ENCODE measurements at places on chromosomes 11 and 22. TPM values are rescaled to one million over a fixed set of nuclear protein-coding genes. Genes with fewer than 3 reads are reported as not detected.

DNA sequence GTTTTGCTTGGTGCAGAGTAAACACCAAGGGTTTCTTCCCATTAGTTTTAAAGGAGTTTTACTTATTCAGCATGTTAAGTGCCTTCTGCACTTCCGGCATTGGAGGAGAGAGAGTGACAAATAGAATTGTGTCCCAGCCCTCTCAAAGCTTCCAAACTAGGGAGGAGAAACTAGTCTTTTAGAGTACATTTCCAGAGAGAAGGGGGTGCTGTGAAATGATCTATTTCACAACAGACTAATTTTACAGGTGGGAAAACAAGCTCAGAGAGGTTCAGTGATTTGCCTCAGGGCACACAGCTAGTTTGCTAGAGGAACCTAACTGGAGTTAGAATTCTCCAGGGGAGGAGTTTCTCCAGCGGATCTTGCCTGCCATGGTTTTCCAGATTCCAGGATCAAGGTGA is 12.6 kb downstream of the MPST start:
- H3K36me3 ChIP-seq: peaks cover 15% of the 10 kb centered on the region
- DNase-seq: no peak
- peaks cover 9% of the 10 kb centered on the region for H3K4me1 ChIP-seq
- no peak overlapping the region for H3K27ac ChIP-seq
- H3K4me3 ChIP-seq: no peak overlapping the region

DNA sequence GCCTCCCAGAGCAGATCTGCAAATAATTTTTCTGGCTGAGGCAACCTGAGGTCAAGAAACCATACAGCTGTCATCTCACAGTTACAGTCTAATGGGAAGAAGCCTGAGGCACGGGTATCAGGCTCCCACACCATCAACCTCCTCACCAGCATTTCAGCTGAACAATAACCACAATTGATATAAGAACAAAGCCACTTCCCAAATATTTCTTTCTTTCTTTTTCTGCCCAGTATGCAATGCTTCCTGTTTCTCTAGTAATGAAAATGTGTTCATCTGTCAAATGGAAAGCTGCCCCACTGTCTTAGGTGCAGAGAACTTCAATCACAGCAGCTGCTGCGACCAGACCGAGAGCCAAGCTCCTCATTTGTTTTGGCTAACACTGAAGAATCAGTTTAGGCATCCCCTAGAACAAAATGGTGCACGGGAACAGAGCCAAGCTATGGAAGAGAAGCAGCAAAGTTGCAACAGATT is 108.4 kb downstream of the BLID start:
- no peaks in the 10 kb centered on the region for H3K4me1 ChIP-seq
- H3K27me3 ChIP-seq: no peaks in the 10 kb centered on the region
- no peak for DNase-seq
- H3K4me3 ChIP-seq: no peak overlapping the region

Gene FOSL1
- 52.6 TPM for total RNA-seq

GRCh38 chr11:117535201-117535849 is 207.7 kb downstream of the CEP164 start:
- no peak overlapping the region for H3K4me3 ChIP-seq
- no peak for DNase-seq
- no peaks in the 10 kb centered on the region for H3K36me3 ChIP-seq
- no peaks in the 10 kb centered on the region for H3K27me3 ChIP-seq

Gene C22orf31
- total RNA-seq: not detected

DNA sequence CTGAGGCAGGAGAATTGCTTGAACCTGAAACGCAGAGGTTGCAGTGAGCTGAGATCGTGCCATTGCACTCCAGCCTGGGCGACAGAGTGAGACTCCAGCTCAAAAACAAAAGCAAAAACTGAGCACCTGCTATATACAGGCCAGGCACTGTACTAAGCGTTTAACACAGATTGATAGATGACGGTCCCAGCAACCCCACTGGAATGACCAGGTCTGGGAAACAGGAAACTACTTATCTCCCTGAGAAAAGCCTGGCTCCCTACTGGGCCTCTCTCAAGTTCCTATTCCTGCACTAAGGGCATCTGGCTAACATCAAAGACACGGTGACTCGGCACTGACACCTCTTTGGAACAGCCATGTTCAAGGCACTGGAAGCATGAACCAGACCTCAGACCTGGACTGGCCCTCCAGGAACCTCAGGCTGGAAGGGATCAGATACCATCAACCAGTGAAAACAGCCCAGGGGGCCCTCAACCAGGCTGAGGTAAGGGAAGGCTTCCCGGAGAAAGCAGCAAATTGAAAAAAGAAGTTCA is 16.6 kb downstream of the ARAP1 start:
- no peak overlapping the region for H3K4me3 ChIP-seq
- no peaks in the 10 kb centered on the region for H3K27me3 ChIP-seq
- no peaks in the 10 kb centered on the region for H3K36me3 ChIP-seq

DNA sequence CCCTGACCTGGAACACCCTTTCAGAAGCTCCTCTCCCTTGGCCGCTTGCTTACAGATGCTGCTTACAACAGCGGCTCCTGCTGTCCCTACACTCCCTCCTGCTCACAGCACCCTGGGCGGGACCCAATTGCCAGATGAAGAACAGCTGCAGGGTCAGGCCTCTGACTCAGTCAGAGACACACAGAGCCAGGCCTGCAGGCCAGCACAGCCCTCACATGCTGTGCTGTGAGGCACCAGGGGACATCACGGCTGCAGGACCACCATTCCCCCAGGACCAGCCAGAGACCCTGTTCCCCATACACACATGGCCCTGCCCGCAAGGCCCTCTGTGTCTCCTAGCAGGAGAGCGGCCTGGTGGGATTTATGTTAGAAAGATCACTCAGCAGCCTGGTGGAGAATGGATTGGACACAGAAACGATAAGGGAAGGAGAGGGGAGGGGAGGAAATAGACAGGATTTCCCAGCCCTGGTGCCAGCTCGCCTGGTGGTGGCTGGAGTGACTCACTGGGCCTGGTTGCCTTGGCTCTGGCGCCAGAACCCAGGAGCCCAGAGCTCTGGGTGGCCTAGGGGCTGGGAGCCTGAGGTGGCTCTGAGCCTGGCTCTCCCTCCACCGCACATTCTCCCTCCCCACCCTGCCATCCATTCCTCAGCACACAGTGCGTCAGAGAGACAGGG is 6.7 kb downstream of the CAPN5 start:
- DNase-seq: peak; percentile 88
- peaks cover 30% of the 10 kb centered on the region for H3K4me1 ChIP-seq
- H3K27me3 ChIP-seq: no peaks in the 10 kb centered on the region
- no peaks in the 10 kb centered on the region for H3K36me3 ChIP-seq
- peak overlapping the region; percentile 80 for H3K27ac ChIP-seq

GRCh38 chr11:27120211-27120610 is 79.6 kb downstream of the BBOX1 start:
- DNase-seq: no peak
- H3K4me1 ChIP-seq: no peaks in the 10 kb centered on the region
- no peaks in the 10 kb centered on the region for H3K27me3 ChIP-seq
- no peaks in the 10 kb centered on the region for H3K36me3 ChIP-seq

Gene HTR3B
- not detected for total RNA-seq

DNA sequence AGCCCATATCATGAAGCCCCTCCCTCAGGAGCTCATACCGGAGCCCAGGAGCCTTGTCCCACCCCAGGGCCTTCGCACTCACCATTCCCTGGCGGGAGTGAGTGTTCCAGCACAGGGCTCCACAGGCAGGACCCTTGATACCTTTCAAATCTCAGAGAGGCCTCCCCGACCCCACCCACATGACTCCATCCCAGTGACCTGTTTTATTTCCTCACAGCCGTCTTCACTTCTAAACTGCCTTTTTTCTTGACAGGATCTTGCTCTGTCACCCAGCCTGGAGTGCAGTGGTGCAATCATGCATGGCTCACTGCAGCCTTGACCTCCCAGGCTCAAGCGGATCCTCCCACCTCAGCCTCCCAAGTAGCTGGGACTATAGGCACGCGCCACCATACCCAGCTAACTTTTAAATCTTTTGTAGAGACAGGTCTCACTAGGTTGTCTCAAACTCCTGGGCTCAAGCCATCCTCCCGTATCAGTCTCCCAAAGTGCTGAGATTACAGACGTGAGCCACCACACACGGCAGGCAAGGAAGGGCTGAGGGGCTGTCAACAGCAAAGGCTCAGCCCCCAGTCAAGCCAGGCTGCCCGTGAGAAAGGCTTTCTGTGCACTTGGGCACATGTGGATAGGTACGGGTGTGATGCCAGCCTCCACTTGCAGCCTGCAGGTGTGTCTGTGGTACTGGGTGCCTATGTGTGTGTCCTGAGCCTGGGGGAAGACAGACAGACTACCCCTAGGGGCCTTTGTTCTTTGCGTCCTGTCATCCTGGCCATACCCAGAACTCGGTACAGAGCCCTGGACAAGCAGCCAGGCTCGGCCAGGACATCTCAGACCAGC is 9.3 kb downstream of the RPL3 start:
- peaks cover 31% of the 10 kb centered on the region for H3K36me3 ChIP-seq
- peaks cover 30% of the 10 kb centered on the region for H3K4me1 ChIP-seq

GRCh38 chr11:11514246-11514645 is 107.6 kb downstream of the GALNT18 start:
- no peak overlapping the region for H3K27ac ChIP-seq
- DNase-seq: no peak
- no peaks in the 10 kb centered on the region for H3K27me3 ChIP-seq
- H3K36me3 ChIP-seq: no peaks in the 10 kb centered on the region

Gene OR5L2
- not detected for total RNA-seq

Gene C11orf97
- total RNA-seq: not detected

DNA sequence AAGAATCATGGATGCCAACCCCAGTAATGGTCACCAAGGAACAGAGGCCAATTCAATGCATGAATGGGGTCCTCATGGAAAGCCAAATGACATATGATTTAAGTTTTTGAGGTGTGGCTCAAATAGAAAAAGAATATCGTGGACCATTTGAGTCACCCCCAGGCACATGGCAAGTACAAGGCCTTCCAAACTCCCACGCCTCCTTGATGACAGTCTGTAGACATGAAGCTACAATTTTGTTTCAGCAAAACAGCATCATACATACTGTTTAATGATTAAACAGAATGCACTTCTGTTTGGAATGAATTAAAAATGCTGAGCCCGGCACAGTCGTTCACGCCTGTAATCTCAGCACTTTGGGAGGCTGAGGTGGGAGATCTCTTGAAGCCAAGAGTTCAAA is 7.4 kb downstream of the FADD start:
- no peak overlapping the region for H3K4me3 ChIP-seq
- H3K27me3 ChIP-seq: no peaks in the 10 kb centered on the region
- no peak for DNase-seq
- no peak overlapping the region for H3K27ac ChIP-seq
- peaks cover under 1% of the 10 kb centered on the region for H3K4me1 ChIP-seq

- H3K27ac ChIP-seq: no peak overlapping the region
- no peaks in the 10 kb centered on the region for H3K36me3 ChIP-seq
- no peak for DNase-seq
- H3K4me3 ChIP-seq: no peak overlapping the region
These were observed 217.1 kb upstream of the PLET1 start for GRCh38 chr11:112477581-112478317.

DNA sequence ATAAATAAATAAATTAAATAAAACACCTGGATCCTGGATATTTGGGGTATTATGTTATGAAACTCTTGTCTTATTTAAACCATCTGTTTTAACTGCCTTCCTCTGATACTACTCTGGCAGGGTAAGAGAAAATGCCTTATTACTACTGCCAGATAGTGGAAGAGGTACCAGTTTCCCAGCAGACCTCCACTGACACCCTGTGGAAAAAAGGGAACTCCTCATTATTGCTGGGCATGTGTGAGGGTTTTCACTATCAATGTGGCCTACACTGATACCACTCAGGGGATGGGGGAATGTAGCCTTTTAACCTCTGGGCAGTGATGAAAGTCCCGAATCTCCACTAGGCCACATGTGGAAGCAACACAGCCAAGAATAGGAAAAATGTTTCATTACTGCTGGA is 121.0 kb downstream of the LUZP2 start:
- H3K4me1 ChIP-seq: no peaks in the 10 kb centered on the region
- peak; percentile 8 for DNase-seq
- no peaks in the 10 kb centered on the region for H3K27me3 ChIP-seq
- no peaks in the 10 kb centered on the region for H3K36me3 ChIP-seq

Gene TMEM45B
- not detected for total RNA-seq

DNA sequence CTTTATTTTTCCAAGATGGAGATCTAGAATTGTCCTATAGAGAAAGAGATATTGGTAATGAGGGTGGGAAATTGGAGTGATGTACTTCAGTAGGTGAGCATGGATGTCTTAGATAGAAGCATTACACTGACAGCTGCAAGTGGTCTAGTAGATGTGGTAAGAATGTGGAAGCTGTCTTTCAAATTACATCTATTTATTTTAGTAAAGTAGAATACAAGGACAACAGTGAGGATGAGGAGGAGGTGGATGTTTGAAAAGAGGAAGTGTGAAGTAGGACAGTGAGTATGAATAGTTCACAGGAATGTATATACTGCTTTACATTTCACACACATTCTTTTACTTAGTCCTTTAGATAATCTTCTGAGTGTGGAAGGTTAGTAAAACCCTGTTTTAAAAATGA is 64.2 kb downstream of the HIPK3 start:
- H3K27me3 ChIP-seq: no peaks in the 10 kb centered on the region
- no peaks in the 10 kb centered on the region for H3K36me3 ChIP-seq
- no peak overlapping the region for H3K27ac ChIP-seq
- H3K4me1 ChIP-seq: peaks cover 4% of the 10 kb centered on the region
- no peak overlapping the region for H3K4me3 ChIP-seq
- no peak for DNase-seq

GRCh38 chr11:40514124-40514523 is 945.3 kb downstream of the LRRC4C start:
- DNase-seq: no peak
- H3K4me1 ChIP-seq: no peaks in the 10 kb centered on the region
- no peak overlapping the region for H3K27ac ChIP-seq
- no peaks in the 10 kb centered on the region for H3K27me3 ChIP-seq

GRCh38 chr22:50622723-50623327 is 5.1 kb downstream of the ARSA start:
- no peaks in the 10 kb centered on the region for H3K27me3 ChIP-seq
- DNase-seq: no peak
- H3K4me3 ChIP-seq: no peak overlapping the region
- no peaks in the 10 kb centered on the region for H3K36me3 ChIP-seq

DNA sequence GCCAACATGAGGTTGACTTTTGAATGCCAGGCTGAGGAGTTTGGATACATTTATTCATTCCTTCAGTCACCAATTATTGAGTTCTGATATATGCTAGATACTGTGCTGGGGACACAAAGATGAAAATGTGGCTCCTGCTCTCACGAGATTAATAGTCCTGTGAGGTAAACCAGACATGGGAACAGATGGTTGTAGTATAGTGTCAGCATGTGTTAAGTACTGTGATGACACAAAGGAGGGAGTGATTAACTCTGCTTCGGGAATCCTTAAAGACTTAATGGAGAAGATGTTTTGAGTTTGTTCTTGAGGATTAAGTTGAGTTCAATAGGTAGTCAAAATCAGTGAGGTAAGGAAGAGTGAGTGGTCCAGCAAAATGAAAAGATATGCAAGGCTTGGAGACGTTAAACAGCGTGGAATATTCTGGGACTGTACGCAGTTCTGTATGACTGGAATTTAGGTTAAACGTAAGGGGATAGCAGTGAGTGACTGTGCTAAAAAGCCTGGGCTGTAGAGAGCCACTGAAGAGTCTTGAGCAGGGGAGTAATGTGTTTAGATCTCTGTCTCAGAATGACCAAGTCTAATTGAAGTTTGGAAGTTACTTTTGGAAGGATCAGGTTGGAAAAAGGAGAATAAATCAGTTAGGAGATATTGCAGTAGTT is 11.8 kb downstream of the RNF121 start:
- no peaks in the 10 kb centered on the region for H3K27me3 ChIP-seq
- no peak for DNase-seq
- no peaks in the 10 kb centered on the region for H3K36me3 ChIP-seq

GRCh38 chr22:46725096-46725495 is 13.0 kb downstream of the CERK start:
- no peaks in the 10 kb centered on the region for H3K4me1 ChIP-seq
- H3K27ac ChIP-seq: no peak overlapping the region
- H3K27me3 ChIP-seq: no peaks in the 10 kb centered on the region
- H3K36me3 ChIP-seq: peaks cover 32% of the 10 kb centered on the region

Data from endothelial cell of umbilical vein (primary cell).